ENCODE measurements at places on chromosomes 16 and 17.

GRCh38 chr17:48728232-48729231 is at the start of gene HOXB13:
HOXB13 (minus strand) TSS chr17:48728750; CDS start chr17:48728593, 157 bp downstream.
- no peak for DNase-seq

- no peak for DNase-seq
Observed at GRCh38 chr17:62700964-62701705, 73.7 kb downstream of the MRC2 start.

DNA sequence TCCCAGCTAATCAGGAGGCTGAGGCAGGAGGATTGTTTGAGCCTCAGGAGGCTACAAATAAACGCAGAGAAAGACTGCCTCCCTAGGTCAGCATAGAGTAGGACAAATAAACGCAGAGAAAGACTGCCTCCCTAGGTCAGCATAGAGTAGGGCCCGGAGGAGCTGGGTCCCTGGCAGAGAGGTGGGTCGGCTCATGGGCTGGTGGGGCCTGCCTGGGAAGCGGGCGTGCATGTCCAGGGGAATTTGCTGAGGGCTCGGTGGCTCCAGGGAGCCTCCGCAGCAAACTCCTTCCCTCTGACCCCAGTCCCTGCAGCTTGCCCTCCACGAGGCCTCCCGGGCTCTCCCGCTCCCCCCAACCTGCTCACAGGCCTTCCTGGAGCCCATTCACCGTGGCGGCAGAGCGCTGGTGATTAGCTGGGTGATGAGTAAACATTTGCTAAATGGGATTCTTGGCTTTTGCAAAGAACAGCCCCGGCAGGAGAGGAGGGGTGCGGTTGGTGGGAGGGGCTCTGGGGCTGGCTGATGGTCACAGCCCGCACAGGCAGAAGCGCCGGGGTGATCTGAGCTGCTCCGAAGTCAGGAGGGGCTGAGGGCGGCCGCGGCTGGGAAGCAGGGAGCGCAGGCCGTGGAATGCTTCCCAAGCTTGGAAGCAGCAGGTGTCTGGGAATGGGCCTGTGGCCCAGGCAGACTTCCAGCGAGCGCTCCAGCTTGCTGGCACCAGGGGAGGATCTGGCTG is 93.1 kb downstream of the RTN4RL1 start:
- DNase-seq = no peak

DNA sequence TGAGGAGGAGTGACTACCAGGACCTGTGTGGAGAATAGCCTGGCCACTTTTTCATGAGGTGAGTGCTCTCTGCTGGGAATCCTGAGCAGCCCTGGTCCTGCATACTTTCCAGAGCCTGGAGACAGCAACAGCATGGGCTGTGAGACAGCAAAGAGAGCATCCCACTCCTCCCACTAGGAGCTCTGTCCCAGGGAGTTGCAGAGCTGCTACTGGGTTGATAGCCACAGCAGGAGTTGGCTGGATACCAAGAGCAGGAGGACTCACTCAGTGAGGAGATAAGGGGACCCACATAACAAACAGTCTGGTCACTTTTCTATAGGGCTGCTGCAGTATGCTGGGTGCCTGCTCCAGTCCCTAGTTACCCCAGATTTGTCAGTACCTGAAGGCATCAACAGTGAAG is 439.3 kb upstream of the CDH8 start:
- no peak for DNase-seq

DNA sequence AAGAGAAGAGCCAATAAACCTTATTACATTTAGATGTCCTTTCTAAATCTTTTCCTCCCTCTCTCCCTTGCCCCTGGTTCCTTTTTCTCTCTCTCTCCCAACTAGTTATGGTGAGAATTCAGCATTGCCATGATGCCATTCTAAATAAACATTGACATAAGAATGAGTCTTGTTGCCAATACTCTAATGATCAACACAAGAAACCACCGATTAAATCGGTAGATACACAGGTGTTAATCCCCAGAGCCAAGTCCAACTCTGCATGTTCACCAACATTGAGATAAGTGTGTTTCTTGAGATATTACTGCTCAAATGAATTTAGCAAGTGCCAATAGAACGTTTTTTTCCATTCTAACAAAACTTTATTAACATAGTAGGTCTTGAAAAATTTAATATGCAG is 412.1 kb downstream of the KCNJ2 start:
- DNase-seq = no peak

GRCh38 chr16:1036726-1037393 is 35.7 kb upstream of the SSTR5 start:
- no peak for DNase-seq

GRCh38 chr16:56823081-56823733 is 41.8 kb upstream of the SLC12A3 start:
- no peak for DNase-seq
